ENCODE measurements at places on chromosomes 3 and 15. TPM values are rescaled to one million over a fixed set of nuclear protein-coding genes. Genes with fewer than 3 reads are reported as not detected.

DNA sequence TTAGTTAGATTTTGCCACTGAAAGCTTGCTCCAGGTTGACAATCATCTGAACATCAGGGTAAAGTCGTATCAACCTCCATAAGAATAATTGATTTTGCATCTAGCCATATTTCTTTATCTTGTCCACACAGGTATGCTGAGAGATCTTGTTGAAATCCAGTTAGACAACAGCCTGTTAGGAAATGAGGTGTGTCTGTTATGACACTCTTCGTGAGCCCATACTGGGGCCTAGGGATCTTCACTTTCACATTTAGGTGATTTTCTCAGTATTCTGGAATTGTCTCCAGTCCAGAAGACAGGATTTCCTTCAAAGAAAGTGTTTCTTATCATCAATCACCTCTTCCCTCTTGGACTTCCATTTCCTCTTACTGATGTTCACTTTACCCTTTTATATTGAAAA lies 18.1 kb downstream of the DNAJB11 start:
- H3K4me3 ChIP-seq, result no peak overlapping the region
- H3K27ac ChIP-seq, result no peak overlapping the region
- no peak for DNase-seq
- peaks cover 19% of the 10 kb centered on the region for H3K4me1 ChIP-seq
- H3K36me3 ChIP-seq, result peaks cover 4% of the 10 kb centered on the region

GRCh38 chr3:42601896-42602581 lies 1.6 kb downstream of the NKTR start:
- H3K27ac ChIP-seq, result no peak overlapping the region
- no peak overlapping the region for H3K4me3 ChIP-seq
- no peaks in the 10 kb centered on the region for H3K27me3 ChIP-seq

- H3K27ac ChIP-seq, result no peak overlapping the region
- H3K4me1 ChIP-seq, result no peaks in the 10 kb centered on the region
- H3K4me3 ChIP-seq, result no peak overlapping the region
These were observed 88.0 kb downstream of the TTBK2 start for GRCh38 chr15:42832576-42832975.

The GRM7 gene
- 1.3 TPM for total RNA-seq

The SNX33 gene
- total RNA-seq, result 21.8 TPM

All from body of pancreas (tissue), 4 donors.